CD4-positive, CD25-positive, alpha-beta regulatory T cell (primary cell): ENCODE measurements at places on chromosomes 7 and 10.

DNA sequence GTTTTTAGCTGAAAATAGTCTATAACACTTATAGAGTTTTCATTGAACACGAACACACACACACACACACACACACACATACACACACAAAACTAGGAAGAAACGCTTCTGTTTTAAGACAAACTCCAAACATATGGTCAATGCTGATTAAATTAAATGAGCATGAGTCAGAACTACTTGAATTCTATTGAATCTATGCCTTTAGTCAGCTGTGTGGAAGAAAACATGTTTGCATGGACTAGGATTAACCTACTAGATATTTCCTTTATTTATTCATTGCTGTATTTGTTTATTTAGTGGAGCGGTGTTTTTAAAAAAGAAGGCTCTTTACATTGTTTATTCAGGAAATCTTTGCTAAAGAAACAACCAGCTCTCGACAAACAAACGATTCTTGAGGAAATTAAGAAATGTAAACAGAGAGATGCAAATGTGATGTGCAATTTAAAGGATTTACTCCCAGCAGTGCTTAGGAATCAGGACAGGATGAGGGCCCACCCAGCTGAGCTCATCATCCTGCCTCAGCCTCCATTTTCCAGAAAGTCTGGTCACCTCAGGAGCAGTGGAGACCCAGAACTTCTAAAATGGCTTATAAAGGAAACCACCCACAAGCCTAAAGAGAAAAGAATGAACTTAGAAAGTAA is 83.2 kb downstream of the PDE1C start:
- no peak overlapping the region for H3K4me3 ChIP-seq
- H3K36me3 ChIP-seq: no peaks in the 10 kb centered on the region
- no peak for DNase-seq
- H3K27ac ChIP-seq: no peak overlapping the region
- no peaks in the 10 kb centered on the region for H3K4me1 ChIP-seq

- H3K4me1 ChIP-seq: no peaks in the 10 kb centered on the region
- H3K4me3 ChIP-seq: peak overlapping the region; percentile 4
- no peak for DNase-seq
- no peak overlapping the region for H3K27ac ChIP-seq
- no peaks in the 10 kb centered on the region for H3K36me3 ChIP-seq
Observed at GRCh38 chr10:126671402-126671975, 996 bp upstream of the C10orf90 start.

DNA sequence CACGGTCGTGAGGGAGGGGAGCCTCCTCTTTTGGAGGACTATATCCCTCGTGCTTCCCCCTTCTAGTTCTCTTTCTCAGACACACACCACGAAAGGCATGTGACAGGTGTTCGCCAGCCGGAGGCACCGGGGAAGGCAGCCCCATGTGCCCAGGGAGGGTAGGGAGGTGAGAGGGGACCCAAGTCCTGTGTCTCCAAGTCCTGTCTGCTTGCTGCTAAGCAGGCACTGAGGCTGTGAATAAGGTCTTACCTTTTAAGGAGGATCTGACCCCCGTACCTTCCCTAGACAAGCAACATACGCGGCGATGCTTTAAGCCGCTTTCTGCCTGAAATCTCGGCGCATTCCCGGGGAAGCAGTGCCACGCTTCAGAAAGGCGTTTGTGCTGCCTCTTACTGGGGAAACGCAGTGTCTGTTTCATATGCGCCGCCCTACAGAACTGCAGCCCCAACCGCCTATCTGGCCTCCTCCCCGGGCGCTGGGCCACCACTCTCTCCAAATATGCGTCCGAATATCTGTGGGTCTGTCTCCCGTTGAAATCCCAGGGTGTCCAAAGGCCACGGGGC is 770 bp downstream of the PLXNA4 start:
- H3K4me3 ChIP-seq: no peak overlapping the region
- H3K4me1 ChIP-seq: no peaks in the 10 kb centered on the region
- peaks cover 37% of the 10 kb centered on the region for H3K27me3 ChIP-seq

DNA sequence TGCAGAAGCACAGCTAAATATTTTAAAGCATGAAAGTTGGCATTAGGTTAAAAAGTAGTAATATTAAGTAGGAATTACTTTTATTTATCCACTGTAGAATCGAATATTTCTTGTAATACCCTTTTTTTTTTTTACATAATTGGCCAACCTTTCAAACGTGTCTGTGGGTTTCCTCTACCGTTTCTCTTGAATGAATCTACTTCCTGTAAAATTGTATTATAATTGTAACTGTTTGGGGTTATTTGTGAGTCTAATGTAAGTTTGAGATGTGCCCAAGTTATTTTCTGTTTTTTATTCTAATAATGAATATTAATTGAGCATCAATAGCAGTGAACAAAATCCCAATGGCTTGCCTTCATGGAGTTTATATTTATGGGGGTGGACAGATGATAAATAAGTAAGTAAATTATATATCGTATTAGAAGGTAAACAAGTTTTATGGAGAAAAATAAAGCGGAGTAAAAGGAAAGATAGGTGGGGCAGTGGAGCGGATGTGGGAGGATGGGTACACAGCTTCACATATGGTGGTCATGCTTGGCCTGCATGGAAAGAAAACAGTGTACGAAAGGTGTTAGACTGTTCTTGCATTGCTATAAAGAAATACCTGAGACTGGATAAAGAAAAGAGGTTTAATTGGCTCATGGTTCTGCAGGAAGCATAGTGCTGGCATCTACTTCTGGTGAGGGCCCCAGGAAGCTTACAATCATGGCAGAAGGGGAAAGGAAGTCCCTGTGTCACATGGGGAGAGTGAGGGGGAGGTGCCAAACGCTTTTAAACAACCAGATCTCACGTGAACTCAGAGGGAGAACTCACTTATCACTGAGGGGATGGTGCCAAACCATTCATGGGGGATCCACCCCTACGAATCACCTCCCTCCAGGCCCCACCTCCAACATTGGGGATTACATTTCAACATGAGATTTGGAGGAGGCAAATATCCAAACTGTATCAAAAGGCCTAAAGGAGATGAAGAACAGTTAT is 5.4 kb downstream of the TSPAN13 start:
- H3K36me3 ChIP-seq: no peaks in the 10 kb centered on the region
- peaks cover 20% of the 10 kb centered on the region for H3K27me3 ChIP-seq
- no peak overlapping the region for H3K4me3 ChIP-seq
- H3K4me1 ChIP-seq: peaks cover 6% of the 10 kb centered on the region
- no peak for DNase-seq

GRCh38 chr10:119289227-119289920 is 82.0 kb downstream of the GRK5 start:
- DNase-seq: no peak
- H3K27me3 ChIP-seq: no peaks in the 10 kb centered on the region
- H3K4me3 ChIP-seq: peak overlapping the region; percentile 7
- H3K27ac ChIP-seq: peak overlapping the region; percentile 35
- no peaks in the 10 kb centered on the region for H3K36me3 ChIP-seq

GRCh38 chr7:54995166-54995565 is 23.7 kb upstream of the EGFR start:
- DNase-seq: no peak
- no peaks in the 10 kb centered on the region for H3K4me1 ChIP-seq
- no peak overlapping the region for H3K4me3 ChIP-seq
- H3K36me3 ChIP-seq: no peaks in the 10 kb centered on the region
- no peaks in the 10 kb centered on the region for H3K27me3 ChIP-seq

DNA sequence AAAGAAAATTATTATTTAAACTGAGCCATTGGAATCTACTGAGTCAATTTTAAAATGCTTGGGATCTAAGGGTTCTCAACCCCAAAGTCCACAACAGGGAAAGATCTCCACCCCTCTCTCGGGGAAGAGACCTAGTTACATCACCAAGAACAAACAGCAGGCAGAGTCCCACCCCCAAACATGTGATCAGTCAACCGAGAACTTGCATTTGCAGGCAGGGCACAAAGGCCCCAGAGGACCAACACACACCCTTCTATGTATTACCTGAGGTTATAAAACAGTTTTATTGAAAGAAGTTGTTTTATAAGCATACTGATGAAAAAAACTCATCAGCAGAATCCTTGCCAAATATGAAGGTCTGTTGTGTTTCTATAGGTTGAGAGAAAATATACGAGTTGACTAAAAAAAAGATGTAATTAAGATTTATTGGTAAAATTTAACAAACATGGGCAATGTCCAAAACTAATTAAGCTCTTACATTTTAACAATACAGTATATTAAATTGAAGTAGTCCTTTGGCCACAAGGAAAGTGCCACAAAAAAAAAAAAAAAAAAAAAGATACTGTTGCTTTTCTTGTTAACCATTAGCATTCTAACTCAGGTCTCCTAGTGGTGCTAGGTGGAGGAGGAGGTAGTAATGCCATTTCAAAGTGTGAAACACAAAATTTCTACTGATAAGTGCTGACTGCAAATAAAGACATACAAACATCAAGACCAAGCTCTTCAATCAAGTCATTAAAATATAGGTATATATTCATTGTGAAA is 975 bp upstream of the USP54 start:
- no peaks in the 10 kb centered on the region for H3K27me3 ChIP-seq
- DNase-seq: peak; percentile 70
- peaks cover 16% of the 10 kb centered on the region for H3K4me1 ChIP-seq
- H3K27ac ChIP-seq: no peak overlapping the region
- no peaks in the 10 kb centered on the region for H3K36me3 ChIP-seq

DNA sequence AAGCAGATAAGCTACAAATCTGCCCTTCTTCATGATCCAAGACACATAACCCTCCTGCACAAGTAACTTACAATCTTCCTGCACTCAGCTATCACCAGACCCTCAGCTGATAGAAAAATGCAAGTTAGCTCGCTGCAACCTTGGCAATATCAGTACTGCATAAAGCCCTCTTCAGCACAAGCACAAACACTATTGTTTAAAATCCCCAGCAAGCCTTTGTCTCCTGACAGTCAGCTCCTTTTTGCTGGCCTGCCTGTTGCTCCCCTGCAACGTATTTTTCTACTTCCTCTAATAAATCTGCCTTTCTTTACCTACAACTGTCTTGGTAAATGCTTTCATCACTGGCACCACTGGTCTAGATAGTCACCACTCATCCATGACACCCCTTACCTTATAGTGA is 59.8 kb downstream of the BAMBI start:
- peaks cover 2% of the 10 kb centered on the region for H3K27me3 ChIP-seq
- no peak overlapping the region for H3K27ac ChIP-seq
- H3K36me3 ChIP-seq: no peaks in the 10 kb centered on the region
- no peaks in the 10 kb centered on the region for H3K4me1 ChIP-seq
- no peak overlapping the region for H3K4me3 ChIP-seq
- no peak for DNase-seq

- H3K4me3 ChIP-seq: no peak overlapping the region
- no peak for DNase-seq
- no peak overlapping the region for H3K27ac ChIP-seq
- H3K27me3 ChIP-seq: no peaks in the 10 kb centered on the region
- H3K4me1 ChIP-seq: peaks cover 10% of the 10 kb centered on the region
Observed at GRCh38 chr7:2105280-2105679, 127.5 kb downstream of the MAD1L1 start.

- H3K4me1 ChIP-seq: no peaks in the 10 kb centered on the region
- peaks cover 62% of the 10 kb centered on the region for H3K36me3 ChIP-seq
- no peak overlapping the region for H3K27ac ChIP-seq
Observed at GRCh38 chr10:15113766-15114165, 16.6 kb downstream of the RPP38 start.

- H3K27me3 ChIP-seq: no peaks in the 10 kb centered on the region
- no peak overlapping the region for H3K4me3 ChIP-seq
- H3K36me3 ChIP-seq: no peaks in the 10 kb centered on the region
- no peak overlapping the region for H3K27ac ChIP-seq
- DNase-seq: no peak
- H3K4me1 ChIP-seq: no peaks in the 10 kb centered on the region
Observed at GRCh38 chr10:51911723-51912122, 212.3 kb upstream of the CSTF2T start.

GRCh38 chr7:130998993-130999602 is 265.1 kb upstream of the KLF14 start:
- no peaks in the 10 kb centered on the region for H3K27me3 ChIP-seq
- H3K4me1 ChIP-seq: peaks cover 73% of the 10 kb centered on the region
- DNase-seq: no peak
- peaks cover 10% of the 10 kb centered on the region for H3K36me3 ChIP-seq
- H3K4me3 ChIP-seq: peak overlapping the region; percentile 26

DNA sequence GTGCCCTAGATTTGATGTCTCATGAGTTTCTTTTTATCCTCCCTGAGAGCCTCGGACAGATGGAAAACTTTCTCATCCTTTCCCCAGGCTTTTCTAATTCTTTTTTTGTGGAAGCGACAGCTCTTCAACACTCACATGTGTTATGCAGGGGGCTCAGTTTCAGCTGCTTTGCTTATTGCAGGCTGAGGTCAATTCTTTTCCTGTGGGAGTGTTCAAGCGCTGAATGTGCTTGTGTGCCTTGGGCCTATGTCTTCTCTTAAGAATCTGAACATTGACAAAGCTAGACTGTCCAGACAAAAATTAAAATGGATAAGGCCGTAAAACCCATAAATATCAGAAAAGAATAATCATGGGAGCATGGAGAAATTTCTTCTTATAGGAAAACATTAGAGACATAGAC is 125.2 kb upstream of the STEAP4 start:
- H3K27ac ChIP-seq: no peak overlapping the region
- H3K36me3 ChIP-seq: no peaks in the 10 kb centered on the region
- no peaks in the 10 kb centered on the region for H3K27me3 ChIP-seq
- no peak for DNase-seq
- H3K4me1 ChIP-seq: no peaks in the 10 kb centered on the region

DNA sequence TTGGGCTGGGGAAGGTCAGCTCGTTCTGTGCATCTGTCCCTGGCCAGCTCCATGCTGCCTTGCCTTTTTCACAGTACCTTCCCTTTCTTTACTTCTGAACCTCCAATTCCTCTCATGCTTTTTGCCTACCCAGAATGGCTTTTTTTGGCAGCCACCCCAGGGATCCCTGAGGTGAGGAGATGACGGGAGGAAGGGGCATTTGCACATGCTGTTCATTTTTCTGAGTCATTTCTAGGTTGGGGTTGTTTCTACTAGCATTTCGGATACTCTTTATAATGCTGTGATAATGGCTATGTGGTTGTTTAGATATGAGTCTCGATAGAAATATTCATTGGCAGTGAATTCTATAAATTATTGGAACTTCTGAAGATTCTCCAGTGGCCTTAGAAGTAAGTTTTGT is 415.1 kb upstream of the FZD8 start:
- no peaks in the 10 kb centered on the region for H3K4me1 ChIP-seq
- no peak overlapping the region for H3K27ac ChIP-seq
- H3K36me3 ChIP-seq: no peaks in the 10 kb centered on the region
- no peaks in the 10 kb centered on the region for H3K27me3 ChIP-seq
- no peak for DNase-seq

DNA sequence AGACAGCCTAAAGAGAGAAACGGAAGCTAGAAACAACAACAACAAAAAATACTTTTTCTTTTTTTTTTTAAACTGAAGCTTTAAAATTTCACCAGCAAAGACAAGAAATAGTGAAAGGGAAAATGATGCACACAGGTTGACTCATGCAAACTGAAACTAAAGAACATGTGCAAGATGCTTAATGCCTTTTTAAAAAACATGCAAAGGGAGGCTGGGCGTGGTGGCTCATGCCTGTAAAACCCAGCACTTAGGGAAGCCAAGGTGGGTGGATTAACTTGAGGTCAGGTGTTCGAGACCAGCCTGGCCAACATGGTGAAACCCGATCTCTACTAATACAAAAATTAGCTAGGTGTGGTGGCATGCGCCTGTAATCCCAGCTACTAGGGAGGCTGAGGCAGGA is 15.1 kb upstream of the CUBN start:
- no peaks in the 10 kb centered on the region for H3K27me3 ChIP-seq
- no peak overlapping the region for H3K27ac ChIP-seq
- no peaks in the 10 kb centered on the region for H3K36me3 ChIP-seq
- peaks cover 4% of the 10 kb centered on the region for H3K4me1 ChIP-seq
